ENCODE measurements at places on chromosomes 1 and 21.

GRCh38 chr1:218339267-218339831, 5.8 kb upstream of the TGFB2 start:
- DNase-seq, result peak; percentile 57

DNA sequence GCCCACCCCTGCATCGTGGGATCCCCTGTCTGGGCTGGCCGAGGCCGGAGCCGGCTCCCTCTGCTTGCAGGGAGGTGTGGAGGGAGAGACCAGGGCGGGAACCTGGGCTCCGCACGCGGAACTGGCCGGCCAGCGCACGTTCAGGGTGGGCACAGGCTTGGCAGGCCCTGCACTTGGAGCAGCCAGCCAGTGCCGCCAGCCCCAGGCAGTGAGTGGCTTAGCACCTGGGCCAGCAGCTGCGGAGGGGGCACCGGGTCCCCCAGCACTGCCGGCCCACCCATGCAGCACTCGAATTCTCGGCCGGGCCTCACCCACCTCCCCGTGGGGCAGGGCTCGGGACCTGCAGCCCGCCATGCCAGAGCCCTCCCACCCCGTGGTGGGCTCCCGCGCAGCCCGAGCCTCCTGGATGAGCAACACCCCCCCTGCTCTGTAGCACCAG, 422.6 kb downstream of the AMY1C start:
- no peak for DNase-seq

DNA sequence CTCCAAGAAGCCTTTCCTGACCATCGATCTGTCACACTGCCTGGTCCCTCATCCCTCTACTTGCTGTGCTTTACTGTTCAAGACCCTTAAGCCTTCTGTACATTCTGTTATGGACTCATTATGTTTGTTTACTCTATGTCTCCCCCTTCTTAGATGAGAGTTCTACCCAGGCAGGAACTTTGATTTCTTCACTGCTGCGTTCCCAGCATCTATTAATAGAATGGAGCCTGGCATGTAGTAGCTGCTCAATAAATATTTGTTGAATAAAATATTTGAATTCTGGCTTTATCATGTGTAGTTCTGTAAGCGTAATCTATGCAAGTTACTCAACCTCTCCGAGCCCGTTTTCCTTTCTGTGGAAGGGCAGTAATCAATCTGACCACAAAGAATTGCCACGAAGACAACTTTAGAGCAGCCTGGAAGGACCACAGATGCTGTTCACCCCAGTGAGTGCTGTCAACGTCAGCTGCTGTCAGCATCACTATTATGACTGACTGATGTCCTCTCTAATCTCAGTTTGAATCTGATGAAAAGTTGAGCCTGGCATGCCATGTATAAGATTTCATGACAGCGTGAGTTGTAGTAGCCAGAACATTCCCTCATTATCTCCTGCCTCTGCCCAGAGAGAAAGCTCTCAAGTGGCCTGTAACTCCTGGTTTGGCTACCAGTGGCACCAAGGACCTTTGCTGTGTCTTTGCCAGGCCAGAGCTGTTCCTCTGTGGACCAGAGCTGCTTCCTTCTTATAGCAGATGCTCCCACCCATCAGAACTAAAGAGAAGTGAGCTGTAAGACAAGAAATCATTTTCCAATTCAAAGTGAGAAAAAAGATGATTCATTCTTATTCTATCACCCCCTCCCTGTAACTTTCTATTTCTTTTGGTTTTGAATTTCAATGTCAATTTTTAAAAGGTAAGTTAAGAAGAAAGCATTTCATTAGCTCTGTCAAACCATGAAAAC, 94.5 kb downstream of the PRDM2 start:
- no peak for DNase-seq

DNA sequence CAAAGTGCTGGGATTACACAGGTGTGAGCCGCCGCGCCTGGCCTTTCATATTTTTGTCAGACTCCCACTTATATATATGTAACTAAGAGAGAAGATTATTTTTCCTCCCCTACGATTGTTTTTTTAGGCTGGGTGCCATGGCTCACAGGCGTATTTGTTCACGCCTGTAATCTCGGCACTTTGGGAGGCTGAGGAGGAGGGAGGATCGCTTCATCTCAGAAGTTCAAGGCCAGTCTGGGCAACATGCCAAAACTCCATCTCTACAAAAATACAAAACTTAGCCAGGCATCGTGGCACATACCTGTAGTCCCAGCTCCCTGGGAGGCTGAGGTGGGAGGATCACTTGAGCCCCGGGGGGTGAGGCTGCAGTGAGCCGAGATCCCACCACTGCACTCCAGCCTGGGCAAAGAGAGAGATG, 23.9 kb upstream of the ITLN2 start:
- peak; percentile 30 for DNase-seq

GRCh38 chr1:88891318-88891950, at the start of gene GTF2B:
Gene GTF2B (minus strand): TSS chr1:88891567. CDS start chr1:88891499, 68 bp downstream.
- DNase-seq, result peak; percentile 96

DNA sequence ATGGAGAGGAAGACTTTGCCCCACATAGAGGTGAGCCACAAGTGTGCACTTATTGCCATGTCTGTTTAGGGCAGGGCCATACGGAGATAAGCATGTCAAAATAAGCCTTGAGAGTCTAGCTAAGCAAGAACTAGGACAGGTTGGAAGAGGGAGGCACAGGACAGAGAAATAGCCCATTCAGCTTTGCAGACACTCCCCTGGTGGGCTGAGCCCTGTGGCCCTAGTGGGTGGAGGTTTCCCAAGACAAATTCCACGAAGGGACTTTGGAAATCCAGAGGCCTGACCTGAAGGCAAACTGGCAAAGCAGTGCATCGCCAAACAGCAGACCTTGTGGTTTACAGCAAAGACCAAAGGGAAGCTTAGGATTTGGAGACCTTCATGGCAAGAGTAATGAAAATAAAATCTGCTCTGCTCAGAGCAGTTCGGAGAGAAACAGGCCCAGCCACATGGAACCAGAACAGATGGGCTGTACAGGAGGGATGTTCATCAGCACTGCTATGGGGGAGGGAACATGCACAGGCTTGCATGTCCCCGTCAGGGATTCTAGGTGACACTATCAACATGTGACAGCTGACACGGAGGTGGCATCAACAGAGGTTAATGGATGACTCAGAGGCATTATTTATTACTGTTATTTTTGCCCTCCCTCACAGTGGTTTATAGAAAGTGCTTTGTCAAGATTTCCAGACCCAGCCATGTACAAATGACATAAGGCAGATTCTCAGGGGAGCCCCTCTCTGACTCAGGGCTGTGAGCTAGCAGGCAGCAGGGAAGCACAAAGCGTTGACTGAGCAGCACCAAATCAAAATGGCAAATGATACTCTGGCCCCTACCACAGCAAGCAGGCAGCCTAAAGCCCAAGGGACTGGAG, 90.1 kb upstream of the IRF2BP2 start:
- DNase-seq, result peak; percentile 59

GRCh38 chr1:94862718-94863117, 42.6 kb downstream of the SLC44A3 start:
- peak; percentile 95 for DNase-seq

DNA sequence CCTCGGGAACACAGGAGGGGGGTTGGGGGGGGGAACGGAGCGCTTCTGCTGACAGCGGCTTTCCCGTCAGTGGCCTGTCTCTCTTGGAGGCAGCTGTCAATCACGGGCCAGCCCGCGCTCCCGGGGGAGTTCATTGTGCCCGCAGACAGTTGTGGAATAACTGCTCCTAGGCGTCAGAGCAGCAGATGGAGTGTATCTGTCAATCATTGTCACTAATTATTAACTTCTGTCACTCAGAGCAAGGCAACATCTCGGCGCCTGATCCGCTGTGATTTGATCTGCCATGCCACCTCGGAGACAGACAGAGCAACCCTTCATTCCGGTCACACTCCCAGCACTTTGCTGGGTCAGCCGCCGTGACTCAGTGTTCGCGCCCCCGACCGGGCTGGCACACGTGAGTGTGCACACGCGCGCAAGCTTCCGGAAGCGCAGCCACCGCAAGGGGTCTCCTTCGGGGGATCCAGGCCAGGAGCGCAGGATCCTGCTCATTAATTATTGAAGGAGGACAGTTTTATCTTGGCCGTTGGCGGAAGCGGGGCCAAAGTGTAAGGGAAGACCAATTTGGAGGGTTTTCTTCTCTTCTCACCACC, 75.8 kb downstream of the RRAGC start:
- no peak for DNase-seq

DNA sequence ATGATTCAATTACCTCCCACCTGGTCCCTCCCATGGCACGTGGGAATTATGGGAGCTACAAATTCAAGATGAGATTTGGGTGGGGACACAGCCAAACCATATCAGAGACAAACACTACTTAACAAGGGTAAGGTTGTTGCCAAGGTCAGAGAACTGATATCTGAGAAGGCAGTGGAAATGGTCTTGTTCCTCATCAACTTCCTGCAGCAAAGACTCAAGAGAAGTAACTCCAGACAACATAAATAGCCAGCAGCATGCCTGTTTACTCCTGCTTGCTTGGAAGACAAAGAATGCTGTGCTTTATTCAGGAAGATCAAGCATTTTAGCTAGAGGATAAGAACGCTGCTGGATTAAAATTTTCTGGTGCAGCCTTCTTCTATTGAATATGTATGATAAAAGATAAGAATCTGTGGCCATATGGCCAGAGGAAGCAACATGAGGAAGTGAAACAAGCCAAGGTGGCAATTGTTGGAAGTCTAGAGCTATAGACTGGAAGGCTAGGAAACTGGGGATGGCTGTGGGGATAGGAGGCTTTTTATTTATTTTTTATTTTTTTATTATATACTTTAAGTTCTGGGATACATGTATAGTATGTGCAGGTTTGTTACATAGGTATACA, 36.4 kb downstream of the DDAH1 start:
- no peak for DNase-seq

- no peak for DNase-seq
These were observed 17.8 kb upstream of the CD84 start for GRCh38 chr1:160597051-160597450.

DNA sequence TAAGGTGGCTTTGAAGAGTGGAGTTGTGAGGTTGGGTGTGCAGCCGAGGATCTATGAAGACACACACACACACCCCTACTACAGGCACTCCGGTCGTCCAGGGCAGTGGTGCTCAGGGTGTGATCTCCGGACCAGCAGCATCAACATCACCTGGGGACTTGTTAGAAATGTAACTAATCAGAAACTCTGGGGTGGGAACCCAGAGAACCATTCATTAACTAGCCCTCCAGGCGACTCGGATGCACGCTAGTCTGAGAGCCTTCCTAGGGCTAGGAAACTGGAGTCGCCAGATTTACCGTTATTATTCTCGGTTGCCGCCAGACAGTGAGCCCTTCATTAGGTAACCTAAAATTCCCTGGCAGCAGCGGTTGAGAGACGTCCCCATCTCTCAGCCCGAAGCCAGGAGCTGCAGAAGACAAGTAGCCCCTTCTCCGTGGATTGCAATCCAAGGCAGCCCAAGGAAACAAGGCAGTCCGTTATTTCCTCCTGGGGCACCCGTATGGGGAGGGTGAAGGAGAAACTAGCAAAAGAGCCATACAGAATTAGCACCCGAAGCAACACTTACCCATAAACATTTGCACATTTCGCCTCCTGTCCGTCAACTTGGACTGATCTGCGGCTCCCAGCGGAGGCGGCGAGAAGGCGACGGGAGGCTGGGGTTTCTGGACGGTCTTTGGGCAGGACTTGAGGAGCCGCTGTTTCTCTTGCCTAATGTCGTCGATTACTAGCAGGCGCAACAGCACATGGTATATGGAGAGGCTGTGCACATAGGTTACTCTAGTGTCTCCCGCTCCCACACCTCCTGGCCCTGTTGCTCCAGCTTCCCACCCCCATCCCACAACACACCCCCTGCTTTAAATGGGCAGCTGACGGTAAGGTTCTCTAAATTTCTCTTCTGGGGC, 2.9 kb upstream of the CCN1 start:
- DNase-seq, result no peak

- no peak for DNase-seq
These were observed 57.2 kb downstream of the ITPKB start for GRCh38 chr1:226681652-226682493.

- peak; percentile 62 for DNase-seq
These were observed 131.9 kb downstream of the CRB1 start for GRCh38 chr1:197399755-197400521.
